ENCODE measurements at places on chromosomes 11 and 22. TPM values are rescaled to one million over a fixed set of nuclear protein-coding genes. Genes with fewer than 3 reads are reported as not detected.

The MAJIN gene
- not detected for total RNA-seq

The PHLDA2 gene
- total RNA-seq = 7.3 TPM

The KCNK7 gene
- not detected for total RNA-seq

The SFI1 gene
- 15.5 TPM for total RNA-seq

The PAX6 gene
- total RNA-seq = not detected

- no peak for DNase-seq
Measured at GRCh38 chr11:75775056-75775455, 6.5 kb downstream of the DGAT2 start.

DNA sequence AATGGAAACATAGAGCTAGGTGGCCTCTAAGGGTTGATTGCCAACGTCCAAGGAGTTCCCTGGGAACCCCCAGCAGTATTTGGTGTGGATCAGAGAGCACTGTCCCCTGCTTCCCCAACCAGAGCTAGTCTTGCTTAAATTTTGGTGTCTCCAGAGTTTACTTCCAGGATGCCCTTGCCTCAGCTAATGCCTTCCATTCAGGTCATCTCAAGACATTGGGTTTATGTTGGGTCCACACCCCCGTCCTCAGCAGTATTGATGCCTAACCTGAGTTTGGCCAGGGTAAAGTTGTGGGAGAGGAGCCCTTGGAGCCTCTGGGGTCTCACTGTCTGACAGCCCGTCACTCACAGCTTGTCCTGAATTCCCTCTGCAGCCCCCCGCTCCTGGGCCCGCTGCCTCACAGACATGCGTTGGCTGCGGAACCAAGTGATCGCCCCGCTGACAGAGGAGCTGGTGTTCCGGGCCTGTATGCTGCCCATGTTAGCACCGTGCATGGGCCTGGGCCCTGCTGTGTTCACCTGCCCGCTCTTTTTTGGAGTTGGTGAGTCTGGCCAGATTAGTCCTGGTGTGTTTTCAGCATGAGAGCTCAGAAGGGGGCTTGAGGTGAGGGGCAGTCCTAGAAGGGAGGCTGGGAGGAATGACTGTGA lies 1.4 kb downstream of the RCE1 start:
- no peak for DNase-seq

GRCh38 chr11:20197881-20198280 lies 37.6 kb upstream of the DBX1 start:
- DNase-seq = no peak

- no peak for DNase-seq
Measured at GRCh38 chr11:73422886-73423285, 46.7 kb downstream of the RELT start.

- no peak for DNase-seq
Measured at GRCh38 chr22:47020166-47020565, 257.7 kb downstream of the TBC1D22A start.

DNA sequence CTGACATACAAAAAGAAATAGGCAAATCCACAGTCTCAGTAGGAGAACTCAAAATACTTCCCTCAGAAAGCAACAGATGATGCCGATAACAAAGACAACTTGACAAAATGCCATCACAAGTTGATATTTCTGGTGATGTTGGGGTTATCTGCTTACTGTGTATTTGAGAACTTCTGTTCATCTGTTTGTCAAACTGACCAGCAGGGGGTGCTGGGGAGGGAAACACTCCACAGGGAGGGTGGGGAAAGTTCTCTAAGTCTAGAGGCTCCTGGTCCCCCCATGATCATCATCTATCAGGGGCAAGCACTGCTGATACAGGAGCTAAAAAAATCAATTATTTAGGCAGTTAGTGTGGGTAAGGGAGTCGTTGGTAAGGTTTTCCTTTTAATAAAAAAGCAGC lies 19.2 kb downstream of the GLYATL1 start:
- DNase-seq = no peak

DNA sequence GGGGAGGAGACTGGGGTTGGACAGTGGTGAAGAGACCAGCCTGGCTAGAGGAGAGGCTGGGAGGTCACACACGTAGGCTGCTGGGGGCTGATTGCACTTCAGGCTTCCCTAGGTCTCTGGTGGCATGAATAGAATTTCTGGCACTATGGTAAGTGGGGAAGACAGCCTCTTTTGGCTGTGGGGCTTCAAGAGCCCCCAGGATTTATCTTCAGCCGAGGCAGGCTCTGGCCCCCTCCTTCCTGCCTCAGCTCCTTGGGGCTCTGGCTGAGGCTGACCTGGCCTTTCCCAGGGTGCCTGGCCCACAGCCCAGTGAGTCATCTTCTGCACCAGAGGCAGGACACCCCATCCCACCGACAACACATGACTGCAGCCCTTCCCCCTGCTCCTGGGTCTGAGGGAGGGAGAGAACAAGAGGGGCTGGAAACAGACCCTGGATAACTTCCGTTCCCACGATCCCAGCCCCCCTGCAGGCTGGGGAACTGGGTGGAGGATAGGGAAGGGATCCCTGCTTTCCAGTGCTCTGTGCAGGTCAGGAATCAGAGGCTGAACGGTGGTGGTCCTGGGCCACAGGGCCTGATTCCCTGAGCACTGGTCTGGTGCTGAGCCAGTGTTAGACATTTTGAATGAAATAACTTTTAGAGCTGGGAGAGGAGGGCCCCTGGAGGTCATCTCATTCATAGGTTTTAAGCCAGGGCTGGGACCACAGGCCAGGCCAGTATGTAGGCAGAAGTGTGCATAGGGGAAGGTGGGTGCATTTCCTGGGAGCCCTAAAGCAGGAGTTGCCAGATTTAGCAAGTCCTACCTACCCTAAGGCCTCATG lies 26.5 kb downstream of the ARHGEF17 start:
- peak; percentile 97 for DNase-seq

- no peak for DNase-seq
Measured at GRCh38 chr11:34546511-34547209, 33.1 kb upstream of the ELF5 start.

GRCh38 chr11:3914805-3915204 lies 59.3 kb downstream of the STIM1 start:
- DNase-seq = peak; percentile 39

- DNase-seq = peak; percentile 84
Measured at GRCh38 chr11:69300120-69301060, 6.4 kb downstream of the MYEOV start.

DNA sequence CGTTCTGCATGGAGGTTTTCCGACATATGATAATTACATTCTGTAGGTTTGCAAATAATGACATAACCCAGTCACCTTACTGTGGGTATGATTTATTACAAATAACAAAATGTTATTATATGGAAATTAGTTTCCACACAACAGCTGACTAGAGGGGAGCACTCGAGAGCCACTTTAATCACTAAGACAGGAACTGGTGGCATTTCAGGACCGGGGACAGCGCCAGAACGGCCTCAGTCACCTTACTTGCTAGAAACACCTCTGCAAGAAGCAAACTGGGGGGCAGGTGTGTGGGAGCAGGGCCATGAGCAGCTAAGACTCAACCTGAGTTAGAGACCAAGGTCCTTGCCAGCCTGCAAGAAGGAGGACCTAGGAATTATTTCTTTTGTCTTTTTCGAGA lies 199.9 kb downstream of the DSCAML1 start:
- DNase-seq = peak; percentile 43

GRCh38 chr11:115263799-115264656 lies 240.2 kb downstream of the CADM1 start:
- DNase-seq = no peak

DNA sequence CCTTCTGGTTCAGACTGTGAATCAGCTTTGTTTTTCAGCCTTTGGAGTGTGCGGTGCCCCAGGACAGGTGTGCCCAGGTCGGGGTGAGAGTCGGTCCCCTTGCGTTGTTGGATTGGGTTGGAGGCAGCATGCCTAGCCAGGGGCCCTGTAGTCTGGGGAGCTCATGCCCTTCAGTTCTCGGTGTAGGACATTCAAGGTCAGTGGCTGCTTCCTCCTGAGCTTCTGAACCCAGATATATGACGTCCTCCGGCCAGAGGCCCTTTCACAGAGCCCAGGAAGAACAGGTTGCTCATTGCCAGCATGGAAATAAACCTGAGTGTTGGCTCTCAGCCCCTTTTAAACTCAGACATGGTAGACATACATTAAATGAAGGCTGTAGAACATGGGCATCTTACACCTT lies 2.7 kb downstream of the CSRP3 start:
- no peak for DNase-seq

GRCh38 chr11:128200467-128200866 lies 386.9 kb downstream of the ETS1 start:
- no peak for DNase-seq

DNA sequence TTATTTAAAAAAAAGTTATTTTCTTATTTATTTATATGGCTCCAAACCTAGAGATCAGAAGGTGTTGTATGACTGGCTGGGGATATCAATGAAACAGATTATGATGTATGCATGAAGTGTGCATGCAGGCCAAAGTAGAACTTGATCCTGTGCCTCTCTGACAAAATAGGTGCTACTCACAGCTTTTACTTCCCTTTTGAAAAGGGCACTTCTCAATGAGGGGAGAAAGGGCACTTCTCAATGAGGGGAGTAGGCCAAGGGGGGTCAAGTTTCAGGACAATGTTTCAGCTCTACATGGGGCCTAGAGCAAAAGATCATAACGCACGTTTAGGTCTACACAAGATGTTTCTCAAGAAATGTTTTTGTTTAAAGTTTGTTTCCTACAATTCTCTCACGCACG lies 397.5 kb downstream of the ETS1 start:
- DNase-seq = no peak

GRCh38 chr22:22882033-22882717 lies 5.4 kb upstream of the IGLL5 start:
- DNase-seq = no peak

GRCh38 chr22:46518038-46518437 lies 19.4 kb downstream of the CELSR1 start:
- no peak for DNase-seq

GRCh38 chr11:8706673-8707432 lies 24.3 kb downstream of the RPL27A start:
- no peak for DNase-seq

GRCh38 chr22:47042116-47042825 lies 279.8 kb downstream of the TBC1D22A start:
- no peak for DNase-seq

DNA sequence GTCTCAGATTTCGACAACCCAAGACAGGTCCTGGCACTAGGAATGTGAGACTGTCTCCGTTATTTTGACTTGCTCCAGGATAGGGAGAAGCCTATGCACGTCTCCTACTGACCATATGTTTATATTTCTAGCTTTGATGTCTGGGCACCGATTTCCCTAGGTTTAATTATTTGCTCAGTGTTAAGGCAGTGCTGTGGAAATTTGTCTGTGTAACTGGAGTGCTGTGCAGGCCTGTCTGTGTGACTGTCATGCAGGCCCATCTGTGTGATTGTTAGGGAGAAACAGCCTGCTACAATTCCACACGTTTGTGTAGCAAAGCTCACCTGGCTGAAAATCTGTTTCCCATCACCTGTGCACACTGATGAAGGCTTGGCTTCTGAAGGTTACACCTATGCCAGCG lies 29.6 kb upstream of the HSPA8 start:
- DNase-seq = no peak

- DNase-seq = peak; percentile 75
Measured at GRCh38 chr22:38467904-38468442, at the start of gene KDELR3. Gene KDELR3 (plus strand): TSS chr22:38468096. CDS start chr22:38468234, 138 bp downstream.

GRCh38 chr22:33415401-33415800 lies 357.2 kb upstream of the SYN3 start:
- DNase-seq = no peak

GRCh38 chr11:111941963-111942362 lies 4.8 kb downstream of the DIXDC1 start:
- no peak for DNase-seq

Measured in fibroblast of villous mesenchyme (primary cell).